ENCODE measurements at places on chromosomes 4 and X.

DNA sequence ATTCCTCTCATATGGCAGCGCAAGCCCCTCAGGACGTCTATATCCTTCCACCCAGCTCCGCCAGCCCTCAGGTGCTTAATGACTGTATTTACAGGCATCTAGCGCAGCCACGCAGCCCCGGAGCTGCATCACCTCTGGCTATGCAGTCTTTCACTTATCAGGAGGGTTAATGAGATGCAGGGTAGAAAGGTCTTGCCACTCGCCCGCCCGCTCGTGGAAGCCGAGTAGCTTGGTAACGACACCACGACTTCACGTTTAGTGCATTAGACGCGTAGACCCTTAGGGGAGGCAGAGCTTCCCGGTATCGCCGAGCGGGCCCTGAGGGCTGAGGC is 1.5 kb upstream of the SLC16A2 start:
- DNase-seq, result no peak

DNA sequence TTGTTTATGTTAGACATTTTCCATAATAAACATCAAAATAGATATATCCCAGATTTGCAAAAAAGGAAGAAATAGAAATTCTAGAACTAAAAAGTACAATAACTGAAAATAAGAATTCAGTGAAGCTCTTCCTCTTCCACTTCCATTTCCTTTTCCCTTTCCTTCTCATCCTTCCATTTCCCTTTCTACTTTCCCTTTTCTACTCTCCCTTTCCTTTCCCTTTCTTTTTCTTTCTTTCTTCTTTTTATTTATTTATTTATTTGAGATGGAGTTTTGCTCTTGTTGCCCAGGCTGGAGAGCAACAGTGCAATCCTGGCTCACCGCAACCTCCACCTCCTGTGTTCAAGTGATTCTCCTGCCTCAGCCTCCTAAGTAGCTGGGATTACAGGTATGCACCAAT is 30.6 kb upstream of the OPHN1 start:
- no peak for DNase-seq

DNA sequence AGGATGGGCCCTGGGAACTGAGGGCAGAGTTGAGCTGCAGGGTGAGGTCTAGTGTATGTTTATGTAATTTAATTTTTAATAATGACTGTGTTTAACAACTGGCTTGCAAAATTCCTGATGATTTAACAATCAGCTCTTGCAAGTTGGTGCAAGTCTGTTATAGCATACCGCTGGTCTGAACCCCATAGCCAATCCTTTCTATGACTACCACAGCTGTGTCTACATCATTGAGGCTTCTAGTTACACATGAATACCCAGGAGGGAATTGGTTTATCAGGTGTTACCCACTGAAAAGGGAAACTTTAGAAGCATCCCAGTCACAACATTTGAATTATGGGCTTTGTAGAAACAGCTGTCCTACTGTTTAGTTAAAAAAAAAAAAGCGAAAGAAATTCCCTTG is 38.3 kb downstream of the SUPT20HL1 start:
- DNase-seq, result no peak

DNA sequence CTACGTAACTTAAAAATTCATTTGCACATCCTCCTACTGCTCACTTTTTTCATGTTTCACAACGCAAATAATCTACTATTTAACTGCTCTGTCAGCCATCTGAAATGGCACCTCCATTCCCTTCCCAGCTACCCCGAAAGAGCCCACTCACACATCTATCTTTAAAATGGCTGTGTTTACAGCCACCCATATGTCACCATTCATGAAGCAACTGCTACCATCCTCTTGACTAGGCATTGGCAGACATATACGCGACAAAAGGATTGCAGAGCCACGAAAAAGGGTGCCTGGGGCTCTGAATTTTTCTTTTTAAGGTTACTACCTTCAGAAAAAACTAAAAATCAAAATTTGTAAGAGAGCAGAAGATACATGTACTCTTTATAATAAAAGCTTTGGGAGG is 11.5 kb downstream of the SH3RF1 start:
- DNase-seq, result no peak

GRCh38 chrX:8984231-8984630 is 49.7 kb downstream of the FAM9B start:
- DNase-seq, result no peak

DNA sequence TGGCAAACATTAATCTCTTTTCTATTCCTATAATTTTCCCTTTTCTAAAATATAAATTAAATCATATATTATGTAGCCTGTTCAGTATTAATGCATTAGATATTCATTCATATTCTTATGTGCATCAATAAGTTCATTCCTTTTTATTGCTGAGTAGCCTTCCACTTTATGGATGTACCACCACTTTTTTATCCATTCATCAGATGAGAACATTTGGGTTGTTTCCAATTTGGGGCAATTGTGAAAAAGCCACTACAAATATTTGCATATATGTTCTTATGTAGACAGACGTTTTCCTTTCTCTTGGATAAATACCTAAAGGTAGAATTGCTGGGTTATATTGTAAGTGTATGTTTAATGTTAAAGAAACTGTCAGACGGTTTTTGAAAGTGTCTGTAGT is 79.4 kb upstream of the MAPK10 start:
- DNase-seq, result no peak

Data from spleen (tissue), 13 donors.